RCC 7860 (cell line): ENCODE measurements at places on chromosomes 2 and 18.

GRCh38 chr2:15222856-15223255, 338.3 kb downstream of the NBAS start:
- no peak for DNase-seq

- DNase-seq = no peak
Observed at GRCh38 chr2:239188536-239188935, 212.3 kb downstream of the HDAC4 start.

- DNase-seq = no peak
Observed at GRCh38 chr2:168633895-168634294, 168.5 kb upstream of the NOSTRIN start.

- DNase-seq = peak; percentile 67
Observed at GRCh38 chr2:239257511-239257937, 143.3 kb downstream of the HDAC4 start.

GRCh38 chr2:35199298-35199697, 1156.3 kb upstream of the CRIM1 start:
- no peak for DNase-seq

DNA sequence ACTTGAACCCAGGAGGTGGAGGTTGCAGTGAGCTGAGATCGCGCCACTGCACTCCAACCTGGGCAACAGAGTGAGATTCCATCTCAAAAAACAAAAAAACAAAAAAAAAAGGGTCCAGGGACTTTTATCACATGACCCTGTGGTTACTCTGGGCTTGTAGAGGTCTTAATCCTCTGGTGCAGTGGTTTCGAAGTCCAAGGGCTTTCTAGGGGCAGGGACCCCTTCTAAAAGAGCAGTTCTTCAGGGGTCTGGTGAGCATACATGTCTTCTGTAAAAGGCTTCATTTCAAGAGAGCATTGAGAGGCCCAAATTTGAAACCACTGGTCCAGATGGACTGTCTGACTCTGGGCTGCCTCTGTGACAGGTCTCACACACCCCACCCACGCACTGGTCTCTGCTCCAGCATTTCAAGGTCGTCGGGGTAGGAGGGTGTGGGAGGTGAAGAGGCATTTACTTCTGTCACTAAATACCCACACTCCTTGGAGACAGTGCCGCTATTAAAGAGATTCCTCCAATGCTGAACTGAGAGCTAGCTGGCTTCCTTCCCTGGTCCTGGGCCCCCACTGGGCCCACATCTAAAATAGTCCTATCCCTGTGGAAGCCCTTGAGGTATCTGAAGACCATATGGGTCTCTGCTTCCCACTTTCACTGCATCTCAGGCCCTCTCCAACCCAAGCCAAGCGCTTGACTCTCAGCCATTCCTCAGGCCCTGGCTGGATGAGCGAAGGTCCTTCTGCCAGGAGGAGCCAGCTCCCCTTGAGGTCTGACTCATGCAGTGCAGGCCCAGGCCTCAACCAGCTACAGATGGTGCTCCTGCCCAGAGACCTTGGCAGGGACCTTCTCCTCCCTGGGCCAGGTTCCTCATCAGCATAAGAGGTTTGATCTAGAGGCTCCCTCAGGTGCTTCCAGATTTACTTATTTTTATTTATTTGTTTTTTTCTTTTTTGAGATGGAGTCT, 44.8 kb downstream of the PAX8 start:
- DNase-seq = no peak

DNA sequence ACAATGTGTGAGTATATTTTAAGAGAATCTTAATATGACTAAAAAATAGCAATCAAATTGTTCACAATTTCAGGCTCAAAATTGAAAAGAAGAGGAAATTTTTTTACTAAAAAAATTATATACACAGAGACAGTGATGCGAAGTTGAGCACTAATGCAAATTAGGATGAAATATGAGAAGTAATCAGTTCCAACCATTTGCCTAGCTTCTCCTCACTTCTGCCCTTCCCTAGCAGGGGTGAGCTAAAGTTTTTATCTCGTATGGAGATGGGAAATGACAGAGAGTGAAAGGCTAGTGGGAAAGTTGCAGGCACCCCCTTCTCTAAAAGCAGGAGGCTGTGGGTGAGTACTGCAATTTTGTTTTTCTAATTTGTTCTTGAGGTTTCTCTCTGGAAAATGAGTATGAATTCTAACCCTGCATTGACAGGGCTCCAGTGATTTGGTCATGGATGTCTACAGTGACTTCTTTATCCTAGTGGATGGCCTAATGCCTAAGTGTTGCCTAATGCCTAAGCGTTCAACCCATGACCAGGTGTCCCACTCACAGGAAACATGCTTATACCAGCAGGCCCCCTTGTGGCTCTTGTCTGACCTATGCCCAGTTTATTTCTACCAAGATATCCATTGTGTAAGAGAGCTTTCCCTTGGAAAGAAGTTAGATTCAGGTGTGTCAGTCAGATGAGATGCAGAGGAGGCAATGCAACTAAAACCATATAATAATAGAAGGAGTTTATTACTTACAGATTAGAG, 78.0 kb upstream of the HNMT start:
- no peak for DNase-seq

- DNase-seq = no peak
Observed at GRCh38 chr2:96625571-96626552, 12.2 kb downstream of the KANSL3 start.

GRCh38 chr2:14342313-14342712, 290.2 kb upstream of the LRATD1 start:
- DNase-seq = no peak

- DNase-seq = no peak
Observed at GRCh38 chr2:159758686-159759085, 39.3 kb downstream of the CD302 start.

- peak; percentile 55 for DNase-seq
Observed at GRCh38 chr2:56483081-56483480, 299.3 kb downstream of the CCDC85A start.

DNA sequence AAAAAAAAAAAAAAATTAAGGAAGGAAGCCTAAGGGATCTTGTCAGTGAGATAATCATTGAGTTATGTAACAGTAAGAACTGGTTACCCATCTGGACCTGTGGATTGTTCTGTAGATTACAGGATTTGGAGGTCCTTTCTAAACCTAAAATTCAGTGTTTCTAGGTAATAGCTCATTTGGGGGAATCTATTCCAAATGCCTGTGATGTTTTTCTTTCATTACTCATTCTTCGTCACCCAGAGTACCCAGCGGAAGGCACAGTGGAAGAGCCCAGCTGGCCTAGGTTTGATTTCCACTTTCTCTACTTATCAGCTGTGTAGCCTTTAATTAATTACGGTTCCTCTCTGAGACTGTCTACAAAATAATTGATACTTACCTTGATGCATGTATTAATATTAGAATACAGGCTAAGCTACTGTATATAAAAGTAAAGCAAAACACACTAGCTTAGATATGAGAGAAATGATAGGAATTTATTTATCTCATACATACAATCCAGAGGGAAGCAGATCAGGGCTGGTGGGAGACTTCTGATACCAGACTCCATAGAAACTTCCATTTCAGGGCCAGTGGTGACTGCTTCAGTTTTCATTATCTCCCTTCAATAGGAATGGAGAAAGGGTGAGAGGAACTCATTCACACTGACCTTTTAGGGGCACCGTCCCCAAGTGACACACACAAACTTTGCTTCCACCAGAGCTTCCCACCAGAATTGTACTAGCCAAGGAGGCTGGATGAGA, 115.8 kb upstream of the NOSTRIN start:
- DNase-seq = no peak

- no peak for DNase-seq
Observed at GRCh38 chr2:75894170-75894569, 183.5 kb upstream of the GCFC2 start.

GRCh38 chr2:173286153-173286809, 68.4 kb upstream of the CDCA7 start:
- no peak for DNase-seq

GRCh38 chr2:28129955-28130695, 239.6 kb downstream of the BABAM2 start:
- DNase-seq = peak; percentile 84

DNA sequence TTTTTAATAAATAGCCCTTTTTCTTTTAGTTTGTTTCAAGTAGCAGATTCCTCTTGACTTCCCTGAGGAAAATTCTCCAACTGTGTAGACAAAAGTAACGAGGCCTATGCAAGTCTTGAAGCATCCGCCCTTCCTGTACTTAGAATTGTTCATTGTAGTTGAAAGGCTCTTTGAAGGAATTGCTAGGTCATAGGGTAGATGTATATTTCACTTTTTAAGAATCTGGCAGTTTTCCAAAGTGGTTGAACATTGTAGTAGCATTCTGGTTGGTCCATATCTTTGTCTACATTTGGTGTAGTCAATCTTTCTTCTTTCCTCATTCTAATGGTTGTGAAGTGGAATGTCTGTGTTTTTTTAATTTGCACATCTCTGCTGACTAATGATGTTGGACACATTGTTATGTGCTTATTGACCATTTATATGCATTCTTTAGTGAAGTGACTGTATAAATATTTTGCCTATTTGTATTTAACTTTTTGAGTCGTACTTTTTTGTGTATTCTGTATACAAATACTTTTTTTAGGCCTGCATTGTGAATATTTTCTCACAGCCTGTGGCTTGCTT, 5.6 kb upstream of the SERPINB11 start:
- DNase-seq = no peak

GRCh38 chr2:143690235-143690634, 561.0 kb downstream of the ARHGAP15 start:
- DNase-seq = no peak

DNA sequence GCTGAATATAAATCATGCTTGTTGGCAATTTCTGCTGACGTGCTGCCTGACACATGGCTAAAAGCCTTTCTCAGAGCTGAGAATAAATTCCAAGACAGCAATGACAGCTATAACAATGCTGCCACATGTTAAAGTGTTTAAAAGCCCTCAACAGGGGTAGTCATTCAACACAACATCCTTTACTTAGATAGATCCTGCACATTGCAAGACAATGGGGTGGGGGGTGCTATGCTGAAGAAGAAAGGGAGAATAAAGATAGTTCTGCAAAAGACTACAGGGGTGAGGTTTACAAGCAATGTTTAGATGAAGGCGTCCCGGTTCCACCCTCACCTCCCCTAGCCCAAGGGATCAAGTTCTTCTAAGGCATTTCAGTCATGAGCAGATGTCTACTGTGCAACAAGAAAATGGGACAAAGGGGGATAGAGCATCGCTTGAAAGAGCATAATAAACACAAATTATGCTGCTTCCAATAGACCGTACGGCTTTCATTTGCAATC, 291.0 kb upstream of the ACVR2A start:
- no peak for DNase-seq

DNA sequence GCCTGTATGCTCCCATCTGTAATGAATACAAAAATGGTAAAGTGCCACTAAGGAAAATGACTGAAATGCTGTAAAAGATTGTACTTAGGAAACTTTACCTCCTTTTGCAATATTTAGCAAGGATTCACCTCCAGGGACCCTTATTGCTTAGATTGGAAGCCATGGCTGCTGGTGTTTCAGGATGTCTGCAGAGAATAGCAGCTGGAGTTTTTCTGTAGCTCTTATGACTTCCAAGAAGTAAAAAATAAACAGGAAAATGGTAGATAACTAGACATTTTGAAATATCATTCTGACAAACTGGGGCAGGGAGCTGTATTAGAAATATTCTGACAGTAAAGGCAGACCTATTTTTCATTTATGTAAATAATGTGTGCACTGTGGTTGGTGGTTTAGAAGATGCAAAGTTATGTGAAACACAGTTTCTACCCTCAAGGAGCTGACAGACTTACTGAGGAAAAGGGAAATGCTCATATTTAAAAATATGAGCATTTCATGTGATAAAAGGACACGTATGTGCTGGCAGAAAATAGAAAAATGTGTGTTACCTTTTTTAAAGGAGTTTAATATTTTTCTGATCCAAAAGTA, 224.9 kb upstream of the BOD1L2 start:
- DNase-seq = no peak

DNA sequence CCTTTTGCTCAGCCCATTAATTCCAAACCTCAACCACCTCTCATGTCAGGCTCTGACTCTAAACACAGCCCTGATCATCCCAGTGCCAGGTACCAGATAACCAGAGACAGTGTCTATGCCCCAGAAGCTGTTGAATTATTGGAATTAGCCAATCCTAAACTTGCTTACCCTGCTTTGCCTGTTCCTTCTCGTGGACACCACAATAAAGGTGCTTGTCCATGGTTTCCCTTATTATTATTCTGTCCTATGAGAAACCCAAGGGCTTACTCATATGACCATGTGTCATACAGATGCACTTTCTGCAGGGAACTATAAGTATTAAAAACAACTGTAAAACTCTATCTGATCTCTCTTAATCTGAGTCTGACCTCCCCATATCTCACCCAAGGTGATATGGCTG, 2193.8 kb upstream of the PIK3C3 start:
- DNase-seq = no peak

DNA sequence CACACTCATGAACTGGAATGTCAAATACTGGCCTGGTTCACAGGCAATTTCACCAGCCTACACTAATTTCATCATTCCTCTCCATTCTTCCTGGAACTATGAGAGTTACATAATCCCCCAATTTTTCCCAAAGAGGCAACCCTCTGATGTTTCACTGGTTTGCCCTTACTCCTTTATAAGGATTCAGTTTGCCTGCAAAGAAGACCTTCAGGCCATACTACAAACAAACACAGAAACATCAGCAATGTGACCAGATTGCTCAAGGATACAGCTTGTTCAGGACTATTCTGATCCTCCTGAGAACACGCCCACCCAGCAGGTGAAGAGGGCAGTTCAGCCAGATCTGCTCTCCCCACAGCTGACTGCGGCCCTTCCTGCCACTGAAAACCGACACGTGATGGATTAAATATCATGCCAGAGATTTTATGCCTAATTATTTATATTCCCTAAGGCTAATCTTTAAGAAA, 215.5 kb downstream of the ETAA1 start:
- no peak for DNase-seq

DNA sequence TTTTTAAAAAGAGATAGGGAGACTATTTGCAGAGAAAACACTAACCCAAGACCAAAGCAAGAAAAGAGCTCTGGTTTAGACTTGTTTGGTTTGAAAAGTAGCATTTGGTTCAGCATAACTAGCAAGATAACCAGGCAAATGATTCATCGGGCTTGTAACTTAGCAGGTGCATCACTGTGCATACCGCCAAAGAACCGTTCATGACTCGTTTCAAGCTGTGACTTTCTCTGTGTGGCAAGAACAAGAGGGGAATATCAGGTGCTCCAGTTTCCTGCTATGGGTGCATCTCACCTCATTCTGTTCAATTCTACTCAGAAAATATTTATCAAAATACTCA, 244.9 kb downstream of the ETAA1 start:
- no peak for DNase-seq

DNA sequence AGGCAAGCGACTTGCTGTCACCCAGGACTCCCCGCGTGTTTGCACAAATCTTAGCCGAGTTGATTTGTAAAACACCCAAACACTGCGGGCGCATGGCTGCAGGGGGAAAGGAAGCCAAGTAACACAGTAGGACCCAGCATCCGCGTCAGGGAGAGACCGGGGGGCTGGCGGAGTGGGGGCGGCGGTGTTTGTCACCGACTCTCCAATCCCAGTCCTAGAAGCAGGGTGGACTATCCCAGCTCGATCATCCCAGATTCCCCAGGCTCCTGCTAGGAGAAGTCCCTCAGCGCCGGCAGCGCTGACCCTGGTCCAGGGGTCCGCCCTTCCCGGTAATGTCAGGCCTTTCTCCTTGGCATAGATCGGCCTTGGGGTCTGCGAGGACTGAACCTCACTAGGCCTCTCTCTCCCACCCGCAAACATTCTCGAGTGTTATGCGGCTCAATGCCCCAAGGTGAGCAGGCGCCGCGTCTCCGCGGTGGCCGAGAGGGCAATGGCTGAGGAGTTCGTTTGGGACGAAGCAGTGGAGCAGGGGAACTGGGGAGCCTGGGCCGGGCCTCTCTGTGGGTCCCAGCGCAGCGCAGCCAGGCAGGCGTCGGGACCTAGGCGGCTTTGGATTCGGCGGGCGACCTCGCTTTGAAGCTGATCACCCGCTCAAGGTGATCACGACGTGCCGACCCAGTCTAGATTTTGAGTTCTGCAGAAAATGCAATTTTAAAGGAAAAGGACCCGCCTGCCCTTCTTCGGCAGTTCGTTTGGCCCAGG, 1.5 kb upstream of the GDF7 start:
- DNase-seq = no peak
